Stimulated activated CD4-positive, alpha-beta T cell treated with anti-CD3 and anti-CD28 coated beads, Interleukin-1b, Interleukin-23, amount 100 ng/mL, for 1 hour (primary cell): ENCODE measurements at places on chromosomes 11 and 22.

DNA sequence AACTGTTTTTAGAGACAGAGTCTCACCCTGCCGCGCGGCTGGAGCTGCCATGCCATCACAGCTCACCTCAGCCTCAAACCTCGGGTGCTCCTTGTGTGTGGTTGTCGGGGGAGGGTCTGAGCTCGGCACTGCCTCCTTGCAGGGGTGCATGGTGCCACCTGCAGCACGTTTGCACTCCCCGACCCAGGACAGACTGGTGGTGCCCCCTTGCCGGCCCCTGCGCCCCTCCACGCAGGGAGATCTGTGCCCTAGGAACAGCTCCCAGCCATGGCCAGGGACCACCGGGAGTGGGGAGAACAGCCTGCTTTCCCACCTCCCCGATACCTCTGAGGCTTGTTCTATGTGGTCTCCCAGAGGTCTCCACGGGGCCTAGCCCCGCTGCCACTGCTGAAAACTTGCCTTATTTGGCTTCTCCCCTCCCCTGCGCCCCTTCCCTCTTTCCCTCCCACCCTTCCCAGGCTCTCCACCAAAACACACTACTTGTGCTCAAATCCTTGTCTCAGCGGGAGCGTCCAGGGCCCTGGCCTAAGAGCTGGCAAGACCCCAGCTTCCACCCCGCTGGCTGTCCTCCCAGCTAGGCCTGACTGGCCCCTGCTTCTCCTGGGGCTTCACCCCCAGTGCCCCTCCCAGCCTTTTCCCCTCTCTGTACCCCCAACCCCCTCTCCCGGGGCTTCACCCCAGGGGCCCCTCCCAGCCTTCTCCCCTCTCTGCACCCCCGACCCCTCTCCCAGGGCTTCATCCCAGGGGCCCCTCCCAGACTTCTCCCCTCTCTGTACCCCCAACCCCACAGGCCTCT, 13.4 kb upstream of the TPCN2 start:
- DNase-seq = no peak

DNA sequence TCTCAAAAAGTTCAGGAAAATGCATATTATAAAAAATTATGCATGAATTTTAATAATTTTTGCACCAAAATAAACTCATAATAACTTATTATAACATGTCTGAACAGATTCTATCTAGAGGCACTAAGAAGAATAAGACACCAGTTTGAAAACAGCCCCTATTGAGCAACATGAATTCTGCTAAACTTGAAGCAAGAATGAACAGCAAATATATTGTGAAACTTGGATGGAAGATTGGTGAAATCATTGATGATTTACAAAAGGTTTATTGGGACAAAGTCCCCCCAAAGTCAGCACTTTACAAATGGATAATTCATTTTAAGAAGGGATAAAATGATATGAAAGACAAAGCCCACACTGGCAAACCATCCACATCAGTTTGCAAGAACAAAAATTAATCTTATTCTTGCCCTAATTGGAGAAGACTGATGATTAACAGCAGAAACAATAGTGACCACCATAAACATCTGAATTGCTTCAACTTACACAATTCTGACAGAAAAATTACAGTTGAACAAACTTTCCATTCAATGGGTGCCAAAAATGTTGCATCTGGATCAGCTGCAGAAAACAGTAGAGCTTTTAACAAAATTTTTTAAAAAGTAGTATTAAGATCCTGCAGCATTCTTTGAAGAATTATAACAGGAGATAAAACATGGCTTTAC, 257.5 kb upstream of the FAT3 start:
- no peak for DNase-seq

DNA sequence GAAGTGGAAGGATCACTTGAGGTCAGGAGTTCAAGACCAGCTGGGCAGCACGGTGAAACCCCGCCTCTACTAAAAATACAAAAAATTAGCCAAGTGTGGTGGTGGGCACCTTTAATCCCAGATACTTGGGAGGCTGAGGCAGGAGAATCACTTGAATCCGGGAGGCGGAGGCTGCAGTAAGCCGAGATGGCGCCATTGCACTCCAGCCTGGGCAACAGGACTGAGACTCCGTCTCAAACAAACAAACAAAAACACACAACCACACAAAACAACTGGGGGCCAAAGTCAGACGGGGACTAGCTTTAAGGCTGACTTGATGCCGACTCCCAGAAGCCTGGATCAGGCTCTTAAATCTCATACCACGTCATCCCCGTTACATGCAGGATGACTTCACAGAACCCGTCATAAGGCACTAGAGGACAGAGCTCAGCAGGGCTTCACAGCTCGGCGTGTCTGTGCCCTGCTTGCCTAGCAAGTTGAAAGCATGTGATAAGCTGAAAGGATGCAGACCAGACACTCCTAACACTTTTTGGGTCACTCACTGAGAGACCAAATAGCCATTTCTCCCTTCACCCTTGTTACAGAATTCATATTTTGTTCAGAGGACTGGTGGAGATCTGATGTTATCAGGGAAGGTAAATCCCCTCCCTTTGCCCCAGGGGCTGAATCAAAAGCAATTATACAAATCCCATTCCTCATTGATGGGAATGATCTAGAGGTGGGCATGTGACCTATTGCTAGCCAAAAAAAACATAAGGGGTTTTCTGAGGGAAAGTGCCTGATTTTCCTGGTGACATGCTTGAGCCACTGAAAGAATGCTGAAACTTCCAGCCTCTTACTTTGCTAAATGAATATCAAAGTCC, 65.4 kb downstream of the GAB2 start:
- DNase-seq = no peak

DNA sequence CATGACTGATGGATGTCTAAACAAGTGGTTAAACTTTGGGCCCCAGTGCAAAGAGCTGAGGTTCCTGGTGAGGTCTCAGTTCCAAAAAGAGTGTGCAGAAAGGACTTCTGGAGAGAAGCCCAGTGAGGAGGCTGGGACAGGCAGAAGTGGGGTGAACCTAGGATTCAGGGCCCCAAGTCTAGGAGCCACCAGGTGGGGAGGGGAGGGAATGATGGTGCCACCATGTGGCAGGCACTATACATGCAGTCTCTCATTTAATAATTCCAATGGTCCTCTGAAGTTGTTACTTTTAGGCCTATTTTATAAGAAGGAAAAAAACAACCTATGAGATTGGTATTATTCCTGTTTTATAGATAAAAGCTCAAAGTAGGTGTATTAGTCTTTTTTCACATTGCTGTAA, 102.0 kb downstream of the INSC start:
- DNase-seq = no peak

DNA sequence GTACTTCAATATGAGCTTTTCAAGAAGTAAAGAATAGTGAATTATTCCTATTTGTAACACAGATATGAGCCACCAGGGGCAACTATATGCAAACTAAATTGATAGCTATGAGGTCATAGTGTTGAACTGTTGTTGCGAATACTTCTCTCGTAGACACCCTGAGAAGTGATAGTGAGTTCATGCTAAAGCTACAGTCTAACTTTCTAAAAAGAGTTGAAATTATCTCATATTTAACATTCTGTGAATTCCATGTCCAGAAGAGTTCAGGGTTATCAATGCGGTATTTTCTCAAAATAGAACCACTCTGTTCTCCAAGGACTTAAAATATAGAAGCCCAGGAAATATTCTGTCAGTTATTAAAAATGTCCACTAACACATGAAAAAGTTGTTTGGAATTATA, 185.4 kb downstream of the AASDHPPT start:
- DNase-seq = no peak

GRCh38 chr11:58067685-58068084, 36.9 kb downstream of the OR6Q1 start:
- DNase-seq = no peak

- DNase-seq = no peak
These were observed 201.6 kb upstream of the SORL1-AS1 start for GRCh38 chr11:121654259-121654842.

DNA sequence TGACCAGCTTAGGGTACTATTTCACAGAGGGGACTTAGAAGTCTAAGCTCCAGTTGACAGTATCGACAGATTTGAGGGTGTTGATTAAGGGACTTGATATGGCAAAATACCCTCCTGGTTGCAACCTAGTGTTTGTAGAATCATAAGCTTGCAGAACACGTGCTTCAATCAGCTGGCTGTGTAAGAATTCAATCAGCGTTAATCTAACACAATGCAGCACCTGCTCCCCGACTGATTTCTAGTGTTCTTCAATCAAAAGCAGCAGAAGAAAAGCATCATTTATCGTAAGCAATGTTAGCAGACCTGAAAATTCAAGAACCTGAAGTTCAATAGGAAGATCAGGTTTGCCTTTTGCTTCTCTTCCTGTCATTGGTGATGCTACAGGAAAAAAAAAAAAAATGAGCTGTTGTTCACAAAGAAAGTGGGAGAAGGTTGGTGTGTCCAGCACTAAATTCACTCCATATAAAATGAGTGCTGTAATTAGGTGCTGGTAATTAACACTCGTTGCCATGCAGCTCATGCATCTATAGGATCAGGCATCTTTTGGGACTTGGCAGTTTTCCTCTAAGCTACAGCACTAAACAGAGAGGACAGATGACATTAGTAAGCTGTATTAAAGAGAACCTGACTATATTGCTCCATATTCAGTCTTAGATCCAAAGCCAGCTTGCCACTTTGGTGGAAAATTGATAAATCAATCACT, 840.3 kb downstream of the OPCML start:
- DNase-seq = no peak

DNA sequence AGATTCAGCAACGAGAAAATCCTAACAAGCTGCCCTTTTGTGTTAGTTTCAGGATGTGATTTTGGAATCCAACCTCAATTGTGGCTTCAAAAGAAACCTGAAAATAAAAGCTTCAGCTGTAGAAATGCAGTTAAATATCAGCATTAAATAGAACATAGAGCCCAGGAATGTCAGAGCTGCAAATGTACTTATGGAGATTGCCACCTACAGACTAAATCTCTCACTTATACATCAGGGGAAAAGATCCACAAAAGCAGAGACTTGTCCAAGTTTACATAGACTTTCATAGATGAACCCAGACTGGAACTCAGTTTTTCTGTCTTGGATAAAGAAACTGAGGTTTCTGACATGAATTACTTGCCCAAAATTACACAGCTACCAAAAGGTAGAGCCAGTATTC, 446.6 kb downstream of the DLG2 start:
- no peak for DNase-seq

- no peak for DNase-seq
These were observed 82.5 kb upstream of the SORL1-AS1 start for GRCh38 chr11:121535129-121535796.

DNA sequence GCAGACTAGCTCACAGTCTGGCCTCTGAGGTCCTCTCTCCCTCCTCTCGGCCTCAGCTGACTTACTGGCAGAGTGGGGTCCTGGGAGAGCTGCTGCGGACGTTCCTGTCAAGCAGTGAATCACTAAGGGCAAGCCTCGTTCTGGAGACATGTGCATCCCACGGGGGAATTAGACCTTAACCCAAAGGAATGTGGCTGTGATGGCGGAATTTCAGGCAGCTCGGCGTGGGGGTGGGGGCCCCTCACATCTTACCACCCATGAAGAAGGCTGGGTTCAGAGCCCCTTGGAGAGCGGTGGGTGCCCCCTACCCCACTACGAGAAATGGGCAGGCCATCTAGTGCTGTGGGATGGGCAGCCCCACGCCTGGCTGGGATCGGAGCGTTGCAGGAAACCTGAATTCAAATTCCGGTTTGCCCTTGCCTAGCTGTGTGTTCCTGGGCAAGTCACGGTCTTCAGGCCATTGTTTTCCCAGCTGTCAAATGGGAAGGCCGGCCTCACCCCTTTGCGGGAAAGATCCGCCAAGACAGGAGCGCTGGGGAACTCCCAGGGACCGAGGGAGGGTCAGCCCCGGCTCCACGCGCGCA, 554 bp downstream of the LRRC32 start:
- DNase-seq = no peak

GRCh38 chr11:130725421-130726233, 190.7 kb downstream of the SNX19 start:
- no peak for DNase-seq

- DNase-seq = no peak
These were observed 305.8 kb upstream of the NCAM1 start for GRCh38 chr11:112655371-112655770.

- DNase-seq = no peak
These were observed 945.5 kb downstream of the OPCML start for GRCh38 chr11:132586801-132587200.

GRCh38 chr22:50445071-50445879, 29.6 kb downstream of the SBF1 start:
- no peak for DNase-seq

GRCh38 chr11:115920092-115920461, 415.9 kb upstream of the CADM1 start:
- DNase-seq = no peak

DNA sequence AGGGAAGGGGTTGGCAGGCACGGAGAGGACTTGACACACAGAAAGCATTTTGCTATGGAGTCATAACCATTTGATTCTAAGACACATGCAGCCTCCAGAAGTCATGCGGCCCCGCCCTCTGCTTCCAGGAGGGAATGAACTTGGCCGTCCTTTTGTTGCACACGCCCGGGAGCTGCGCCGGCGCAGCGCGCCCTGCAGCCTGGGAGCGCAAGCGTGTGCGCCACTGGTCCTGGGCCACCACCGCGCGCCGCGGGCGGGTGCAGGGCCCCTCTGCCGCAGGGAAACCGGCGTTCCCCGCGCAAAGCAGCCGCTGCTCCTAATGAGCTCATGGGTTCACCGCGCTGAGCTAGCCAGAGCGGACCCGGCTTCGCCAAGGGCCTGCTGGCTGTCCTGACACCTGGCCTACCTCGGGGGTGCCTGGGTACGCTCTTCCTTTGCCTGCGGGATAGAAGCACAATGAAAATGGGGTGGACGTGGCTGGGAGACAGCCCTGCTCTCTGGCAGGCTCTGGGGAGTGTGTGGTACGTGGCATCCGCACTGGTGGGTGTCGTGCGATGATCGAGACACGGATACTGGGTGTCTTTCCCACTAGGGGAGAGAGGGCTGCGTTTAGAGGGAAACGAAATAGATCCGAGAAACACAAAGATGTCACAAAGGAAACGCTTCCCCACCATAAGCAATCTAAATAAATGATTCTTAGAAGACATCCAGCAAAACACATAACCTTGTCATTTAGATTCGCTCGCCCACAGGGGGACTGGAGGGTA, 669 bp downstream of the MICAL3 start:
- DNase-seq = no peak

DNA sequence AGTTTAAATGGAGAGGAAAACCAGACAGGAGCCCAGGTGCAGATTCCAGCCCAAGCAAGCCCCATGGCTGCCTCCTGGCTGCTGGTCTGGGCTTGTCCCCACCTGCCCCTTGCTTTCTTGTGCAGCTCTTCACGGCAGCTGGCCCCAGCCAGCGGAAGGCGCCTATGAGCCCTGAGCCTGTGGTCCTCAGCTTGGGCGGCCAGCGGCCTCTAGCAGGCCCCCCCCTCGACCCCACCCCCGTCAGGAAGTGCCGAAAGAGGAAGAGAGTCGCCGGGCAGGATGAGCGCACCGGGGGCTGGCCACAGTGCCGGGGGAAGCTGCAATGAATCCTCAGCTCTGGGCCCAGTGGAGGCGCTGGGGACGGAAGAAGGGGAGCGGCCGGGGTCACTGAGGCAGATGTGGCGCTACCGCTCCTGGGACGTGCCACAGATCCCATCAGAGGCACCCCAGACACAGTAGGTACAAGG, 2.1 kb upstream of the DGKZ start:
- DNase-seq = no peak

- no peak for DNase-seq
These were observed 23.8 kb upstream of the ALDH3B2 start for GRCh38 chr11:67698247-67698646.
